OCI-M1 (cell line): ENCODE measurements at places on chromosomes 4 and X.
A peak's percentile ranks its signal among the peaks of the same experiment; 100 is the strongest.

DNA sequence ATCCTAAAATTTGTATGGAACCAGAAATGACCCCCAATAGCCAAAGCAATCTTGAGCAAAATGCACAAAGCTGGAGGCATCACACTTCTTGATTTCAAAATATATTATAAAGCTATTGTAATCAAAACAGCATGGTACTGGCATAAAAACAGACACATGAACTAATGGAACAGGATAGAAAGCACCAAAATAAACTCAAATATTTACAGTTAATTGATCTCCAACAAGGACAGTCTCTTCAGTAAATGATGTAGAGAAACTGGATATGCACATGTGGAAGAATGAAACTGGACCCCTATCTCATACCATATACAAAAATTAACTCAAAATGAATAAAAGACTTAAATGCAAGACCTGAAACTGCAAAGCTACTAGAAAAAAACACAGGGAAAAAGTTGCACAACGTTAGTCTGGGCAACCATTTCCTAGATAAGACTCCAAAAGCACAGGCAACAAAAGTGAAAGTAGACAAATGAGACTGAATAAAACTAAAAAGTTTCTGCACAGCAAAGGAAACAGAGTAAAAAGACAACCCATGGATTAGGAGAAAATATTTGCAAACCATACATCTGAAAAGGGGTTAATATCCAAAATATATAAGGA, 64.9 kb downstream of the CD99L2 start:
- DNase-seq: peak; percentile 69

DNA sequence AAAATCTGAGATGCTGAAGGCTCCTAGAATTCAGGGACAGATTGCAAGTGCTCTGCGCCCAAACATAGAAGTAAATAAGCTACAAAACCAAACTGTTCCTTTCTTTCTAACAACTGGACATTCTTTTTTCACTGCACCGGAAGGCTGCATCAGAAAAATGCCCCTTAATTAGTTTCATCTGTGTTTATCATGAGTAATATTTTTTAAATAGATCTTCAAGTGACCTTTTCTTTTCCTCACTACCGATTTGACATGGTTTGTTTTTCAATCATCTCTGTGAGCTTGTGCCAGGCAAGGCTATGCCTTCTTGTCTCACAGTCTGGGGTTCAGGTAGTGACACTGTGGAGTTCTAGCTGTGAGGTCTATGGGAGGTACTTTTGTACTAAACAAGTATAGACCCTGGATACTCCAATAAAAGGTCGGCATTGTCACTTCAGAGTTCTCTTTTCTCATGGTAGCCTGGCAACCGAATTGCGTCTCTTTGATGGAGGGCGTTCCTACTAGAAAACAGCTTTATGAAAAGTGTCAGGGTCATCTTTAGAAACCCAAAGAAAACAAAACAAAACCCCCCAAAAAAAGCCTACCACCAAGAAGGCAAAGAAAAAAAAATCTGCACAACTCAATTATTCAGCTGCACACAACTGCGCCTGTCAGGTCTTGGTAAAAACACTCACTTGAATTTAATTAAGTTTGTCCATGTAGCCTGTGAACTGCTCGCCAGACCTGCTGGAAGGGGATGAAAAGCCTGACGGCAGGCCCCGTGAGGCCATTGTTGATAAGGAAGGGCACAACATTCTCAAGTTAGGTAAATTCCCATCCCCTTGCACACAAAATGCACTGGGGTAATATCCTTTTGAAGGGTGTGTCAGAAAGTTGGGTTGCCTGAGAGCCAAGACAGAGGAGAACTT, 22.8 kb upstream of the ADAMTS3 start:
- no peak for DNase-seq

DNA sequence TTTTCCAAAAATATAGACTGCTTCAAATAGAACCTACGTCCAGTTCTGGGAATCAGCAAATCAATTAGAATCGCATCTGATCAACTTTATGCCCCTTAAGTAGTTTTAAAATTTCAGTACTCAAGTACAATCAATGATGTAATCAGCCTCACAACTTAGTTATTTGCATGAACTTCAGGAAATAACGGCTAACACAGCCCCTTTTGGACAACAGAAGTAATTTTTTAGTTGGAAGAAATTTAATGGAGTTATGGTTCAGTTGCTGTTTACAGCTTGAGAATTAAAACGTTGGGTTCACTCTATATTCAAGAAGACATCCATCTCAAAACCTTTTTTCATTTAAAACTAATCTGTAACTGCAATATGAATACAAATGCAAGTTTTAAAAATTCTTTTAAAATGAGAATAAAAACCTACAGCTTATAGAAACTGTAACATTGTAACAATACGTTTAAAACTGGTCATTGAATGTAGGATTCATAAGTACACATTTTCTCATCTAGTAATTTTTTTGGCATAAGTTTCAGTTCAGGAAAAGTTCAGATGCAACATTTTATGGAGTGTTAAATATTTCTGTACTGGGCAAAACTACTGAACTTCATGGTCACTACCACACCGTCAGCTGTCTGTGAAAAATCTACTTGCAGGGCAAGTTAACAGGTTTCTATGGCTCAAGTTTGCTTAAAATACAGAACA, 956 bp downstream of the TAPT1 start:
- peak; percentile 72 for DNase-seq

GRCh38 chr4:185881430-185881829, 69.4 kb upstream of the SORBS2 start:
- DNase-seq: no peak

- DNase-seq: peak; percentile 29
These were observed 82.1 kb downstream of the ARHGAP10 start for GRCh38 chr4:147813973-147814372.

GRCh38 chr4:8579526-8580320, 469 bp upstream of the GPR78 start:
- no peak for DNase-seq

GRCh38 chr4:84417997-84418709, 80.9 kb downstream of the NKX6-1 start:
- DNase-seq: no peak

- no peak for DNase-seq
These were observed 192.8 kb downstream of the DCTD start for GRCh38 chr4:182724414-182724813.

- DNase-seq: no peak
These were observed 335.8 kb upstream of the SFRP2 start for GRCh38 chr4:154124539-154125255.

DNA sequence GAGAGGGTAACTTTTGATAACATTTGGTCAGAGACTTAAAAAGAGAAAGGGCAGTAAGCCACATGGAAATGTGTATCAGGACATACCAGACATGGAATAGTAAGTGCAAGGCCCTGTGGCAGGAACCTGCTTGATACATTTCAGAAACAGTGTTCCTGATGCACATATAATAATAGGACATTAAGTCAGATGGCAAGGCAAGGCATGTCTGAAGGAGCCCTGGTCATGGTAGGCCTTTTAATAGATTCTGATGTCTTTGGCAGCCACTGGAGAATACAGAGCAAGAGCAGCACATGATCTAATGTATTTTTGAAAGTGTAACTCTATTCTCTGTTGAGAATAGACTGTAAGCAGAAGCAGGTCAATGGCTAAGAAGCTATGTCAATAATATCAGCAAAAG, 279.7 kb downstream of the CAMK2D start:
- no peak for DNase-seq

DNA sequence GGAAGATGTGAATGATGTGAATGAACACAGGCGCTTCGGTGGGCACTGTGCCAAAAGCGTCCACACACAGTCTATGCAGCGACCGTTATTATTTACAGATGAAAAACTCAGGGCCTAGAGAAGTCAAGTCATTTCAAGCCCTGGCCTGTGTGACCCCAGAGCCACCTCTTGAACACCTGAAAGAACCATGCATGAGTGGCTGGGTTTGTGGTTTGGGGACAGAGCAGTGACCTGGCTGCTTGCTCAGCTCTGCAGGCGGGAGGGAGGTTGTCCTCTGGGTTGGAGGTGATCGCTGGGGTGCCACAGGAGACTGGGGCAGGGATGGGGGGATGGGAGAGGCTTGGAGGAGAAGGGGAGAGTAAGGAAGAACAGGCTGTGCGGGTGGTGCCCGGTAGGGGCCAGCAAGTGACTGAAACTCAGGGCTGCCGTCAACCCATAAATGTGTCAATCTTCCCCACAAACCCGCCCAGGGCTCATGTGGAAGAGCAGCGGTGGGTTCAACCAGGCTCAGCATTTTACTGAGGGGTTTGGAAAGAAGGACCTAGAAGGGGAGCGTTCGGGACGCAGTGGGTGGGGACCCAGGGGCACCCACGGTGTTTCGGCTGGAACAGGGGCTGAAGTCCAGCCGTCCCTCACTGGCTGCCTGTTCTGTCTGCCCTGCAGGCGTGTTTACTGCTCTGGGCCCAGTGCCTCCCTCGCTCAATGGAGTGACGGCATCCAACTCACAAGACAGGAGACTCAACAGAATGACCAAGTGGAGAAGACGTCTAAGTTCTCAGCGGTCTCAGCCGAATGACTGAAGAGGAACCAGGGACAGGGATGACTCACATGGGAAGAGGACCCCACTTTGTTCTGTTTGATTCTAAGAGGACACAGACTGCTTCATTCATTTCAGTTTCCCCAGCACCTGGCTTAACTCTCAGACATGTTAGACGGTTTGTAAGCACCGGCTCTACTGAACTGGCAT, 167.8 kb downstream of the AFAP1 start:
- no peak for DNase-seq

GRCh38 chr4:22842360-22843018, 149.8 kb downstream of the GBA3 start:
- DNase-seq: no peak

GRCh38 chrX:133610056-133610455, 194.8 kb upstream of the GPC4 start:
- no peak for DNase-seq

- DNase-seq: no peak
These were observed 116.6 kb downstream of the PAPSS1 start for GRCh38 chr4:107603430-107603829.

DNA sequence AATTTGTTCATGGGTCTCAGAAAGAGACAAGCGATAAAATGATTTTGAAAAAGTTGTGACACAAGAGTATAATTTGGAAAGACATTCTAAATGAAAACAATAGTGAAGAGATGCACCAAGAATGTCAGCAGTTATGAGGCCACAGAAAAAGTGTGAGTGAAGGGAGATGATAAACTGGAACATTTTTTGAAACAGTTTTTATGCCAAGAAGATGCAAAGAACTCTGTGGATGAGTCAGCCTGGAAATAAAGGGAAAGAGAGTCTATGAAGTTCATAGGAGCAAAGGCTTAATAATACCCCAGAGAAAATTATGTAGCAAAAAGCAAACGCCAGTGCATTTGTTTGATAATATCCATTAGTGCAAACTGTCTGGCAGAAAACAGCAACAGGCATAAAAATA, 188.4 kb upstream of the TBC1D9 start:
- DNase-seq: no peak

GRCh38 chrX:63993936-63994335, 208.9 kb upstream of the ARHGEF9 start:
- peak; percentile 46 for DNase-seq

GRCh38 chr4:184309241-184310170, 91.8 kb upstream of the ENPP6 start:
- DNase-seq: no peak

DNA sequence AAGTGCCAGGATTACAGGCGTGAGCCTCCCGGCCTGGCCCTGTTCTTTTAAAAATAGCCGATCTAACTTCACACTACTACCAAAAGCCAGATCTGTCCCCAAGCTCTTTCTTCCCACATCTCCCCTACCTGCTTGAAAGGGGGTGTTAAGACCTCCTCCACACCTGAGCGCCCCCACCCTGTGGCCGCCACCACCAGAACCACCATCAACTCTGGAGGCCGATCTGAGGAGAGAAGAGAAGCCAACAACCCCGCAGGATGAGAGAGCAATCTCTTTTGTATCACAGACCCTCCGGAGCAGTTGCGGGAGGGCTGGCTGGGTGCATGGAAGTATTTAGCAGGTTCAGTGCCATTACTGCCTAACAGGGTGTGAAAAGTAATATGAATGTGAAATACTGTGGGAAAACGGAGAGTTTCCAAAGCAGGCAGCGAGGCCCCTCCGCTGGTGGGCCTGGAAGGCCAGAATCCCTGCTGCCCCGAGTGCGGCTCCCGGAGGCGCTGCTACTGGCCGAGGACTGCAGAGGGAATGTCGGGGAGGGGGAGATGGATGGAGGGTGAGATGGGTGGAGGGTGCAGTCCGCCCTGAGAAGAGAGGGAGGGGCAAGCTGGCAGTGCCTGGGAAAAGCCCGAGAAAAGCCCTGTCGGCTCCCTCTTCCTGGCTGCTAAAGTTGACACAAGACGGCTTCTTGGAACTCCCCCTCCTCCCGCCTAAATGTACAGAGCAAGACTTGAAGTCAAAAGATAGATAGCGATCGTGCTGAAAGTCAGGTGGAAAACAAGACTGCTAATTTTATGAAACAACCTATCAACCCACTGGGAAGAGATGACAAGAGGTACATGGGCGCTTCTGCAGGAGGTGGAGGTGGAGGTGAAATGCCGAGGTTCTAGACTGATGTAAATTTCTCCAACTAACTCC, 22.3 kb downstream of the HAND2 start:
- no peak for DNase-seq

- no peak for DNase-seq
These were observed 19.6 kb upstream of the HMX1 start for GRCh38 chr4:8891255-8891645.

GRCh38 chrX:41602816-41603345, 85.9 kb upstream of the GPR34 start:
- DNase-seq: no peak

DNA sequence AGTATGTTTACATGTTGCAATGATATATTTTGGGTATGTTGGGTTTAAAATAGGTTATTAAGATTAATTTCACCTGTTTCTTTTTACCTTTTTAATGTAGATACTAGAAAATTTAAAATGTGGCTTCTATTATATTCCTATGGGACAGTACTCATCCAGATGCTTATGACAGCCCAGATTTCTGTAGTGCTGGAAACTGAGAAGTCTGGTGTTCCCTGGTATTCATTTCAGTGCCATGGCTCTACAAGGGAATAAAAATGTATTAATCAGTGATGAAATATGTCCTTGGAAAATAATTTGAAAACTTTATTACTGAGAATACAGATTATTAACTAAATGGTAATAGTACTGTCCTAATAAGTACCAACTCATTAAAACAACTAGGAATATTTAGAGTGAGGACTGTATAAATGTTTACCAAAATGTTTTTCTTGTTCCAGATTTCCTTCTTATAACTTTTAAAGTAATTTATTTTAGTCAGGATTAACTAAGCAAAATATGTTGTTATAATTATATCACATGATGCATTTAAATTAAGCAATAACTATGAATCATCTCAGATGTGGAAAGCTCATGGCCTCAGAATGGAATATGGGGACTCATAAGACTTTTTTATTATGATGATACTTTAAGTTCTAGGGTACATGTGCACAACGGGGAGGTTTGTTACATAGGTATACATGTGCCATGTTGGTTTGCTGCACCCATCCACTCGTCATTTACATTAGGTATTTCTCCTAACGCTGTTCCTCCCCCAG, 25.3 kb downstream of the ARHGAP24 start:
- no peak for DNase-seq
